Naive thymus-derived CD4-positive, alpha-beta T cell (primary cell): ENCODE measurements at places on chromosomes 5 and 9. TPM values are rescaled to one million over a fixed set of nuclear protein-coding genes. Genes with fewer than 3 reads are reported as not detected.

The PTPA gene
- 52.3 TPM for total RNA-seq

The TSSK1B gene
- not detected for total RNA-seq

The CENPK gene
- 77.2 and 78.8 TPM in 2 replicates for total RNA-seq

The MYOZ3 gene
- total RNA-seq, result not detected in 2 replicates

The PCDHGB1 gene
- total RNA-seq, result not detected

The ACO1 gene
- total RNA-seq, result 10.5 TPM

The ESM1 gene
- 0.13 and 0.39 TPM in 2 replicates for total RNA-seq

The MARCHF11 gene
- not detected in 2 replicates for total RNA-seq

The SLC6A7 gene
- not detected for total RNA-seq

The SMIM33 gene
- 0.99 and 1.2 TPM in 2 replicates for total RNA-seq

DNA sequence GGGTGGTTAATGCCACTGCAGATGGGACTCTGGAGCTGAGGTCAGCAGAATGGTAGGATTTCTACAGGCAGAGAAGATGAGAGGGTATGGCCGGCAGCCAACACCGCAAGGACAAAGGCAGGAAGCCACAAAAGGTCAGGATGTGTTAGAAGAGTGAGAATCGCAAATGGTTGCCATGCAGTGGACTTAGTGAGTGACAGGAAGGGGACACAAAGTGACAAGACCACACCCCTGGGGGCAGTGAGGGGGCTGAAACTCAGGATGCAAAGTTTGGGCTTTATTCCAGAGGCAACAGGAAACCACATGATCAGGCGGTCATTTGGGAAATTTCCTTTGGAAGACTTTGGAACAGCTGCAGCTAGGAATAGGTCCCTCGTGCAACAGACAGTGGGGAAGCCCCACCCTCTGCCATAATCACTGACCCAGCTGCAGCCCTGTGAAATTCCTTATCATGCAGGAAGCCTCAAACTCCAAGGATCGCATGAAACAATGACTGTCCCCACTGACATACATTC is 14.2 kb upstream of the CCDC180 start:
- H3K27me3 ChIP-seq, result no peaks in the 10 kb centered on the region
- DNase-seq, result no peak
- peaks cover 43% of the 10 kb centered on the region for H3K36me3 ChIP-seq
- no peak overlapping the region for H3K27ac ChIP-seq
- no peaks in the 10 kb centered on the region for H3K4me1 ChIP-seq

DNA sequence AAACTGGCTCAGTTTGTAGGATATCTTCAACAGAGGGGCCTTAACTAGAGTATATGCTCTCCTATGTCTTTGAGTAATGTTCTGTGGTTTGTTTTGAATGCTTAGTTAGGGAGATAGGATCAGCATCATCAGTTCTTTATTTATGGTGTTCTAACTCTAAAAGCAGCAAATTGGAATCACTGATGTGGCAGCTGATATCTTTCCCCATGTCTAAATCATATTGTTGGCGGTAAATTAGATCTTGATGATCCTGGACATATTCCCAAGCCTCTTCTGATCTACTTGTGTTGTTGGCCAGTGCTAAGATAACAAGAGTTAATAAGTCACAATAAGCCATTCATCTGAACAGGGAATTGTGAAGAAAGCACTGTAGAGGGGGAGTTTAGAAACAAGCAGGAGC is 332.4 kb upstream of the DAB2 start:
- no peak for DNase-seq
- no peaks in the 10 kb centered on the region for H3K27me3 ChIP-seq
- H3K4me3 ChIP-seq, result no peak overlapping the region
- no peak overlapping the region for H3K27ac ChIP-seq
- no peaks in the 10 kb centered on the region for H3K4me1 ChIP-seq

- H3K36me3 ChIP-seq, result no peaks in the 10 kb centered on the region
- H3K27me3 ChIP-seq, result no peaks in the 10 kb centered on the region
- H3K4me3 ChIP-seq, result no peak overlapping the region
- DNase-seq, result no peak
- no peaks in the 10 kb centered on the region for H3K4me1 ChIP-seq
- no peak overlapping the region for H3K27ac ChIP-seq
Measured at GRCh38 chr5:53019320-53019719, 30.2 kb downstream of the ITGA2 start.

DNA sequence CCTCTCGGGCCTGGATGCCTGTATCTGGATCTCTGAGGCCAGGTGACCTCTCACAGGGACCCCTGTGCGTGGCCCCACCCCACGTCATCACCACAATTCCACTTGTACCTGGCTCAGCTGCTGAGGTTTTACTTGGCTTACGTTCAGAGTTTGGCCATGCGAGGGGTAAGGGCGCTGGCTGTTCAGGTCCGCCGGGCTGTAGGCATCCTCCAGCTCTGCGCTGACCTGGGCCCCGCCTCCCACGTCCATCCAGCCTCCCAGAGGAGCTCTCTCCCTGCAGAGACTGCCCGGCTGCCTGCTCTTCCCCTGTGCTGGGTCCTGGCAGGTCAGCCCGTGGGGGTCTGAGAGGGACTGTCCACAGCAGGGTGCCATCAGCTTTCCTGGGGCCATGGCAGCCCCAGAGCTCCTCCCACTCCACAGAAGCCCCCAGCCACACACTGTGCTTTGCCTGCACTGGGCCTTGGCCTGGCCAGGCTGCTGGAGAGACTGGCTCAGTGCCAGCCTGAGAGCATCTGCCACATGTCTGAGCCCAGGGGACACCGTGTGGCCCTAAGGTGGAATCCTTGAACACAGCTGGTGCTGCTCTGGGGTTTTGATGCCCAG is 43.6 kb downstream of the SLC6A3 start:
- H3K4me1 ChIP-seq, result no peaks in the 10 kb centered on the region
- no peak overlapping the region for H3K4me3 ChIP-seq
- H3K27ac ChIP-seq, result no peak overlapping the region
- DNase-seq, result no peak
- H3K27me3 ChIP-seq, result no peaks in the 10 kb centered on the region

GRCh38 chr5:75510836-75511434 is 494 bp downstream of the CERT1 start:
- peaks cover 28% of the 10 kb centered on the region for H3K4me1 ChIP-seq
- peak; percentile 21 for DNase-seq
- peak overlapping the region; percentile 78 for H3K4me3 ChIP-seq
- H3K27ac ChIP-seq, result peak overlapping the region; percentile 75
- H3K27me3 ChIP-seq, result no peaks in the 10 kb centered on the region

GRCh38 chr9:94807556-94807955 is 81.1 kb downstream of the AOPEP start:
- DNase-seq, result no peak
- no peaks in the 10 kb centered on the region for H3K27me3 ChIP-seq
- H3K27ac ChIP-seq, result no peak overlapping the region
- no peaks in the 10 kb centered on the region for H3K36me3 ChIP-seq
- H3K4me3 ChIP-seq, result no peak overlapping the region

GRCh38 chr9:4238522-4238921 is 61.3 kb downstream of the GLIS3 start:
- no peak overlapping the region for H3K4me3 ChIP-seq
- DNase-seq, result no peak
- H3K27me3 ChIP-seq, result no peaks in the 10 kb centered on the region
- peaks cover 18% of the 10 kb centered on the region for H3K4me1 ChIP-seq
- no peaks in the 10 kb centered on the region for H3K36me3 ChIP-seq
- H3K27ac ChIP-seq, result no peak overlapping the region

GRCh38 chr9:7439355-7439995 is 360.1 kb downstream of the DMAC1 start:
- H3K36me3 ChIP-seq, result no peaks in the 10 kb centered on the region
- H3K27me3 ChIP-seq, result no peaks in the 10 kb centered on the region
- no peak overlapping the region for H3K4me3 ChIP-seq
- H3K4me1 ChIP-seq, result no peaks in the 10 kb centered on the region
- H3K27ac ChIP-seq, result no peak overlapping the region

GRCh38 chr5:134561871-134562296 is 36.4 kb downstream of the JADE2 start:
- H3K4me1 ChIP-seq, result no peaks in the 10 kb centered on the region
- H3K27me3 ChIP-seq, result no peaks in the 10 kb centered on the region
- H3K27ac ChIP-seq, result no peak overlapping the region
- no peak for DNase-seq
- H3K4me3 ChIP-seq, result no peak overlapping the region
- peaks cover 85% of the 10 kb centered on the region for H3K36me3 ChIP-seq

DNA sequence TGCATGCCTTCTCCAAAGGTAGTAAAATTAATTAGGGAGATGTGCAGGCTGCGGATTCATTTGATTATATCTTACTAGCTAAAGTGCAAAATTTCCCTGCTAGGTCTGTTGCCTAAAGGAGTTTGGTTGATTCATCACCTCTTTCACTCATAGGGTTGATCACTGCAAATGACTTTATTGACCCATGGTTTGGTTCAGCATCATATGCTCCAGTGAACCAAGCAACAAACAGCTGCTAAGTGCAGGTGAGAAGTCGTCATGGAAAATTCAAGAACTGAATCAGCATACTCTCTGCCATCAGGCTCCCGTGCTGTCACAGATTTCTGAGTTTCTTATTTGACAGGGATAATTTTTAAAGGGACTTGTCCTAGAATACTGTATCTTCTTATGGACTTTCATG is 571.8 kb upstream of the CDH18 start:
- H3K4me3 ChIP-seq, result no peak overlapping the region
- no peak for DNase-seq
- H3K4me1 ChIP-seq, result no peaks in the 10 kb centered on the region
- H3K36me3 ChIP-seq, result no peaks in the 10 kb centered on the region

GRCh38 chr5:72353046-72353445 is 32.9 kb downstream of the PTCD2 start:
- no peaks in the 10 kb centered on the region for H3K27me3 ChIP-seq
- H3K27ac ChIP-seq, result no peak overlapping the region
- no peaks in the 10 kb centered on the region for H3K36me3 ChIP-seq
- DNase-seq, result no peak

- H3K4me3 ChIP-seq, result no peak overlapping the region
- DNase-seq, result no peak
- no peaks in the 10 kb centered on the region for H3K27me3 ChIP-seq
- no peak overlapping the region for H3K27ac ChIP-seq
- H3K4me1 ChIP-seq, result no peaks in the 10 kb centered on the region
- no peaks in the 10 kb centered on the region for H3K36me3 ChIP-seq
Measured at GRCh38 chr9:108134486-108135128, 645.0 kb upstream of the KLF4 start.

DNA sequence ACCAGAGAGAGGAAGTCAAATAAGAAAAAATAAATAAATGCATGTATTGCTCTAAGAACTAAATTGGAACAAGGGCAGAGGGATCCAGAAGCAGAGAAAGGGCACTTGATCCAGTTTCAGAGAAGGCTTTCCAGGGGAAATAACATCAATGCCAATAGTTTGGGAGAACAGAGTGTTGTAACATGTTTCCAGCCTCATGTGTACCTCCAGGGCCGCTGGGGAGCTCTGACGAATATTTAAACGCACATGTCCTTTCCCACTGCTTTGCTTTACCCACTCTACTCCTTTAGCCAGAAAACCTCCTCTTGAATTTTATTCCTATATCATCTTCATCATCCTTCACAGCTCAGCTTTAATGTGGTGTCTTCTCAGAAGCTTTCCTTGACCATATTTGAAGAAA is 233.7 kb downstream of the ENC1 start:
- no peaks in the 10 kb centered on the region for H3K4me1 ChIP-seq
- H3K27me3 ChIP-seq, result no peaks in the 10 kb centered on the region
- no peak for DNase-seq
- no peak overlapping the region for H3K4me3 ChIP-seq
- H3K27ac ChIP-seq, result no peak overlapping the region
- no peaks in the 10 kb centered on the region for H3K36me3 ChIP-seq

DNA sequence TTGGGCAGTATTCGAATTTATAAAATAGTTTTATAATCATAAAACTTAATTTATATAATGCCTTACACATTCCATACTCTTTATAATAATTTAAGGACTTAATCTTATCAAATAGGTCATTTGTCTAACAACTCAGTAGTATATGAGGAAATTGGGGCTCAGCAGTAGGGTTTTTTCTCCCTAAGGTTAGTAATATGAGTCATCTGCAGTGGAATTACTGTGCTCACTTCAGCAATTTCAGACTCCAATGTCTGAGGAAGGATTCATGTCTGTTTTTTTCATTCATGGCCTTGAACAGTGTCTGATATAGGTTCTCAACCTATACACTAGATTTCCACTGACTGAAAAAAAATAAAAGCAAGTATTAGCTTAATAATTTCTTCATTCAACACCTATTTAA is 7.4 kb downstream of the DMRTA1 start:
- H3K36me3 ChIP-seq, result no peaks in the 10 kb centered on the region
- no peaks in the 10 kb centered on the region for H3K4me1 ChIP-seq
- DNase-seq, result no peak

DNA sequence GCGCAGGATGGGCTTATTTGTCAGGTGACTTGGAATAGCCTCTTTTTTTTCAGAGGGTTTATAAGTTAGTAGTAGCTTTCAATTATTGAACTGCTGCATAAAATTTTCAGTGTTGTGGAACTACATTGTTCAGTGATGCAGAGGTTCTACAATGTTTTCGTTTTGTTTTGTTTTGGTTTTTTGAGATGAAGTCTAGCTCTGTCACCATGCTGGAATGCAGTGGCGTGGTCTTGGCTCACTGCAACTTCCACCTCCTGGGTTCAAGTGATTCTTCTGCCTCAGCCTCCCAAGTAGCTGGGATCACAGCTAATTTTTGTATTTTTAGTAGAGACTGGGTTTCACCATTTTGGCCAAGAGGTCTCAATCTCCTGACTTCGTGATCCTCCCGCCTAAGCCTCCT is 22.0 kb downstream of the NUP188 start:
- no peaks in the 10 kb centered on the region for H3K27me3 ChIP-seq
- H3K27ac ChIP-seq, result peak overlapping the region; percentile 17
- peaks cover 73% of the 10 kb centered on the region for H3K36me3 ChIP-seq
- DNase-seq, result no peak

DNA sequence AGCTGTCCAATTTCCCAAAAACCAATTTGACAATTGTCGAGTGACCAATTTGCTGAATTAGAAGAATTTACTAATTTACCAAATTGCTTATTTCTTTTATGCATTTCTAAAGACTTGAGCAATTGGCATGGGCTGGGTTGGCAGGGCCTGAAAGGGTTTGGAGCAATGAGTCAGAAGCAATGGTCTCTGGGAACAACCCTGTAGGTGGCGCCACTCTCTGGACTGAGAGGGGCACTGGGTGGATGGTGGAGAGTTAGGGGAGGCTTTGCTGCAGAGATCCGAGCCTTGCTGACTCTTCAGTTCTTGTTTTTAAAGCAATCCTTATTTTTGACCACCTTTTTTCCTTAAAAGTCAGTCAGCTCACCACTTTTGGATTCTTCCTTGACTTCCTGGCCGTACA is 71.5 kb upstream of the RPS23 start:
- H3K36me3 ChIP-seq, result no peaks in the 10 kb centered on the region
- no peaks in the 10 kb centered on the region for H3K27me3 ChIP-seq
- H3K4me3 ChIP-seq, result no peak overlapping the region
- no peaks in the 10 kb centered on the region for H3K4me1 ChIP-seq
- DNase-seq, result no peak
